ENCODE measurements at places on chromosomes 5 and 9.

GRCh38 chr9:124274738-124275137, 17.0 kb downstream of the NEK6 start:
- no peak for DNase-seq

DNA sequence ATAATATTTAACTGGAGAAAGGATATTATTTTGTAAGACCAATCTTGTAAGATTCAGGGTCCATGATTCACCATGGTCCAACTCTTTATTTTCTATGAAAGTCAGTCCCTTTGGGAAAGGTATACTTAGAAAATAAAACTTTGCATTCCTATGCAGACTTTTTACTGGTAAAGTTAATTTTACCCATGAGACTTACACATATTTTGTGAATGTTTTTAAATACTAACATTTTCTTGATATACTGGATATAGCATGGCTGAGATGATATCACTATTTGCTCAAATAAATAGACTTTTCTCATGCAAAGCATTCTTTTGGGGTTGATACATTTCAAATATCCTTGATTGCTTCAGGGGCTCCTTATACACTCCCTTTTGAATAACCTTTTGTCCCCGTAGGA, 512.1 kb downstream of the MAN2A1 start:
- DNase-seq: no peak

DNA sequence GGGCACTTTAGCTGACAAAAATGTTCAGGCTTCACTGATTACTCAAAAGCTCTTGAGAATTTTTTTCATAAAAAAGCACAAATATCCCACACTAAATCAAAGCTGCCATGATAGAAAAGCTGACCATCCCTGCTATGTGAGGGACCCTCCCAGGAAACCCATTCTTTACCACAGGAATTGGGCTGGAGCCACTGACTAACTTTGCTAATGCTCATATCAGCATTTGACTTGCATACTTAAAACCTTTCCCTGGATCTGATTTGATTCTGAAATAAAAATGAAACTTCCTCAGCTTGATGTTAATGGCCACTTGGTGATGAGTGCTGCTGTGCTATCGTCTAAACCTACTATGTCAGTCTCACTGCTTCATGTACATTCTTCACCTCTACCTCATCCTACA, 243.6 kb downstream of the PRELID2 start:
- DNase-seq: no peak

GRCh38 chr5:123036391-123037103, at the start of gene PPIC:
PPIC (minus strand) TSS chr5:123036725; CDS start chr5:123036625, 100 bp downstream.
- no peak for DNase-seq

GRCh38 chr5:164504141-164504772, 998.8 kb downstream of the MAT2B start:
- no peak for DNase-seq

DNA sequence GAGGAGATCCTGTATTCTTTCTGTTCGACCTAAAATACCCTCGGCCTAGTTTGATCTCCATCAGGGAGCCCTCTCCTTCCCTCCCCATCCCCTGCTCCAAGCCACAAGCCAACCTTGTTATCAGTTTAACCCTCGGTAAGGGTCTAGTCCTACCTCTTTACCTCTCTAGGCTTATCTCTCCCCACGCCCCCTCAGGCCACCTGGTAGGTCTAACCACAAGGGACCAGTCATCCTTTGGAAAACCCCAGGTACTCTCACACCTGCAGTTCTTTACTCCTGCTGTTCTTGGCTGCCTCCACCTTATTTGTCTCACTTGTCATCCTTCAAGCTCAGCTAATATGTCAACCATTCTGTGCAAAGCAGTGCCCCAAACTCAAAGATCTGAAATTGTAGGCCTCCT, 78.7 kb downstream of the RAD23B start:
- DNase-seq: no peak

- DNase-seq: no peak
These were observed 79.3 kb upstream of the SH3PXD2B start for GRCh38 chr5:172533399-172534228.

GRCh38 chr5:155844542-155844941, 482.4 kb upstream of the SGCD start:
- DNase-seq: no peak

GRCh38 chr5:11903121-11903613, 1.1 kb downstream of the CTNND2 start:
- no peak for DNase-seq

DNA sequence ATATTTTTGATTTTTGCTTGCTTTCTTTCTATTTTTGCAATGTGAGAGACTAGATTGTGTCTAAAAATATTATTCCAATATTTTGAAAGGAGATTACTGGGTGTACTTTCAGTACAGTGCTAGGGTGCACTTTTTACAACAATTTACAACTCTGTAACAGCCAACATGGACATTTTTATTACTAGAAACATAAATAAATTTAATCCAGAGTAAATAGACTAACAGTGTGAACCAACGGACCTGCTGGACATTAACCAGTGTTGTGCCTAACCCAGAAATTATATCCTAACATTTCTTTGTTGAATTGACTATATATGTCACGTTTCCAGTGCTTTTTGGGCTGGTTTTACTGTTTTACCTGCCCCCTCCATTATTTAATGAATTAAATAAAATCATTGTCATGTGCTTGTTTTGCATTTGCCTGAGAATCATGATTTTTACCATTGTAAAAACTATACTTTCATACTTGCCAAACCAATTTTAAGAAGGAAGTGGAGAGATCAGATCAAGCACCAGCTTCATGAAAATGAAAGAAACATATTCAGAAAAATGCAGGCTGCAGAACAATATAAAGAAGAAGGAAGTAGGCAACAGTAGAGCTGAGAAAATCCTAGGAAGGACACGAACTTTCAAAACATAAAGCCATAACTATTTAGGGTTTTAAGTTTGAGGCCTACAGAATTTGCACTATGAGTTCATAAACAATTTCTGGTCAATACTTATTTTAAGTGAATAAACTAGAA, 400.8 kb upstream of the PIK3R1 start:
- no peak for DNase-seq

GRCh38 chr9:133715295-133715865, 22.8 kb downstream of the SARDH start:
- DNase-seq: no peak

DNA sequence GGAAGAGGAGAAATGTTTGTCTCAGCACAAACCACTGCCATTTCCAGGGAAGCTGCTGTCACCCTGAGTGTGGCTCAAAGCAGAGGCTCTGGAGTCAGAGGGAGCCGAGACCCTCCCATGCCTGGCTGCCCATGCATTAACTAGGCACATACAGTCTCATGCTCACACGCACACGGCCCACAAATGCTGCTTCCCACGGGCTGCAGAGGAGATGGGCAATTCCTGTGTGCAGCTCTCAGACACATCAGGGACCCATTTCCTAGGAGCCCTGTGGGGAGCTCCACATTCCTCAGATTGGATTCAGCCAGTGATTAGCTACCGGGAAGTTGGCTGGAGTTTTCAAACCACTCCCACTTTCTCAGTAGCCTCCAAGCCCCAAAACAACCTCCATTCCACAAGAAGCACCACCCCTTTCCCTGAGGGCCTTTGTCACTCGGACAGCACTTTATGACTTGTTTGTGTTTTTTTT, 9.1 kb upstream of the PTGES start:
- no peak for DNase-seq
